NCI-H2107 (cell line): ENCODE measurements at places on chromosomes 16 and 17.

GRCh38 chr16:58499615-58500351, at the start of gene NDRG4:
Gene NDRG4 (plus strand): TSS chr16:58500143. CDS start chr16:58500249, 106 bp downstream.
- peak; percentile 65 for DNase-seq

DNA sequence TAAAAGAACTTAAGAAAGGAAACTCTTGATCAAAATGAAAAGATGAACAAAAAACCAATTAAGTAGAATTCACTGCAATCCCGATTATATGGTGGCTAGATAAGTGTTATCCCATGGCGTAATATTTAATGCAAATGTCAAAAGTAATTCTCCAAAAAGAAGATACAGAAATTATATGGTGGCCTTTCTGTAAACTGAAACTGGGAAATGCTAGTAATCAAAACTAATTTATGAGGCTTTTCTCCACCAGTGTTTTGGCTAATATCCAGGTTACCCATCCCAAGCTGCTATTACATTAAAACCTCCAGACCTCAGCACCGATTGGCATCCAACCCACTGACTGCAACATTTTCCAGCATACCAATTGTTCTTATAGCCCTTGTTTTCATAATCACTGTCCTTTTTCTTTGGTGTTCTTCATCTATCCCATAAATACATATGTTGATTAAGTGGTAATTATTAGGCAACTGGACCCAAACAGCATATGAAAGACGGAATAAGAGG, 77.2 kb upstream of the TNRC6A start:
- DNase-seq: no peak

DNA sequence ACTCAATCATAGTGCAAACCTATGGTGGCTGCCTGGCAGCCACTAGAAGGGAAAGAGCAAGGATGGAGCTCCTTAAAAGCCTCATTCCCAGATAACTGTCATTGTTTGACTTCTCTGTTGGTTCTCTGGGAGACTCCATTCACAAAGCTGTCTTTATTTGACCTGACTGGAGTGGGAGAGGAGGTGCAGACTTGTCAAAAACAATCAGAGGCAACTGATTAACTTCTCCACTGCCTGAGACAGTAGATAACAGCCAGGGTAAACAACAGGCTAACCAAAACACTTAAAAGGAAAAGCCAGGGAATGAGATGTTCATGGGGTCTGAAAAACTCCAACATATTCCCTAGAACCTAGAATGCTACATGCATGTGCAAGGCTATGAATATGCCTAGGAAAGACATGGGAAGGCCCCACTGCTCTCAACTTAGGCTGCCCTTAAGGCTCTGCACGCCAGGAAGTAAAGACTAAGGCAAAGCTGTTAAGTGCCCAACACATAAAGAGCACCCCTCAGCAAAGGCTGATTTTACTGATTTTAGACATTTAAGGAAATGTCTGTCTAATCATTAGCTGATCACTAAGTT, 82.0 kb downstream of the TTC19 start:
- DNase-seq: no peak

GRCh38 chr17:39205112-39205526, 5.0 kb downstream of the RPL19 start:
- DNase-seq: no peak

DNA sequence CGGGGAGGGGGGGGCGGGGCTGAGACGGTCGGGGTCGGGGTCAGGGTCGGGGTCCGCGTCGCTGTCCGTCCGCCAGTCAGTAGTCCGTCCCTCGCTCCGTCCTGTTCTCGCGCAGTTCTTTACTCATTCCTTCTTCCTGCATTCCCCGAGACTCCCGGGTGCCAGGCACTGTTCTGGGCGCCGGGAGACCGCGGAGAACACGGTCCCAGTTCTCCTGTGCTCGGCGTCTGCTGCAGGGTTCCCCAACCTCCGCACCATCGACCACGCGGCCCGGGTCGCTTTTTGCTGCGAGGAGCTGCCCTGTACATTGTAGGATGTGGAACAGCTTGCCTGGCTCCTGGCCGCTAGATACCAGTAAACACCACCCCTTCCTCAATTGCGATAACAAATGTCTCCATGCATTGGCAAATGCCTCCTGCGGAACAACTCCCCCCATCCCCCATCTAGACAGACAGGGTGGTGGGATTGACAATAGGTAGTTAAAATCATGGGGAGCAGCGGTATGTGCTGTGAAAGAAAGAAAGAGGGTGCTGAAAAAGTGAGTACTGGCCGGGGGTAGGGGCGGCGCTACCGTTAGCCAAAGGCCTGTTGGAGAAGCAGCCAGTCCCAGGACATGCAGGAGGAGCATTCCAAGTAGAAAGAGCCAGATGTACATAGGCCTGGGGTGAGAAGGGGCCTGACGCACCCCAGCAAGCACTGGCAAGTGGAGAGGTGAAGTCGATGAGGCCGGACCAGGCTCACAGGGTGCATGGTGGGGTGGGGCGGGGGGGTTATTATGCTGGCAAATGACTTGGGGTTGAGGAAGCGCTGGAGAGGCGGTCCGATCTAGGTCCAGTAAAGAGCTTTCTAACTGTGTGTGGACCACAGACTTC, 631 bp downstream of the TRAF7 start:
- DNase-seq: no peak

- DNase-seq: no peak
These were observed 40.5 kb downstream of the TENT4B start for GRCh38 chr16:50193594-50193993.

DNA sequence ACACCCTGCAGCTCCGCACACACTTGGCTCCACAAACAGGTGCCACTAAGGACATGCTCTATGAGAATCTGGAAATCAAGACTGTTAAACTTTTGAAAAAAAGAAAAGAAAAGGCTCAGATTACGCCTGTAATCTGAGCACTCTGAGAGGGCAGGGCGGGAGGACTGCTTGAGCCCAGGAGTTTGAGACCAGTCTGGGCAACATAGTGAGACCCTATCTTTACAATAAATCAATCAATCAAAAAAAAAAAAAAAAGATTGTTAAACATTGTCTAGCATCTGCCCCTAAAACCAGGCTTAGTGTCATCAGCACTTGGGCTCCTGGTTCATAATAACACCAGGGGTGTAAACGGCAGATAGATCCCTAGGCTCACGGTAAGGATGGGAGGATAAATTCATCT, 37.5 kb upstream of the FAAP100 start:
- no peak for DNase-seq

DNA sequence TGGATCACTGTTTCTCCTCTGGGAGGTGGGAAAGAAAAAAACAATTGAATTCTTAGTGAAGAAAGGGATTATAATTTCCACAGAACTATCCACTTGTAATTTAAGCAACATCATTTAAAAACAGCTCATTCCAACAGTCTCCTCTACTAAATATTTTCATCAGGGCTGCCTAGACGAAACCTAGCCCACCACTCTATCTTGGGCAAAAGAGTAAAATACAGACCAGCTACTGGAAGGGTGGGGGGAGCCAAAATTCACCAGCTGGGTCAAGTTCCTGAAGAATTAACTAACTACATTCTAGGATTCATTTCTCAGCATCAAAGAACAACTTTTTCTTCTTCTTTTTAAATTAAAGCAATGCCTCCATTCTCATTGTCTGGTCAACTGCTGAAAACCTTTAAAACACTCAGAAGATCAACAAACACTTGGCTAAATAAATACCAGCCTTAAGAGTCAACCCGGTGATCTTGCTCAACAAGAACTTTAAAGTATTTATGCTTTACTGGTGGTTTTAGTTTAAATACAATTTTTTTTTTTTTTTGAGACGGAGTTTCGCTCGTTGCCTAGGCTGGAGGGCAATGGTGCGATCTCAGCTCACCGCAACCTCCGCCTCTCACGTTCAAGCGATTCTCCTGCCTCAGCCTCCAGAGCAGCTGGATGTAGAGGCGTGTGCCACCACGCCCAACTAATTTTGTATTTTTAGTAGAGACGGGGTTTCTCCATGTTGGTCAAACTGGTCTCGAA, 25.2 kb downstream of the KANSL1 start:
- no peak for DNase-seq

- no peak for DNase-seq
These were observed 51.8 kb downstream of the TNRC6A start for GRCh38 chr16:24781256-24781655.

DNA sequence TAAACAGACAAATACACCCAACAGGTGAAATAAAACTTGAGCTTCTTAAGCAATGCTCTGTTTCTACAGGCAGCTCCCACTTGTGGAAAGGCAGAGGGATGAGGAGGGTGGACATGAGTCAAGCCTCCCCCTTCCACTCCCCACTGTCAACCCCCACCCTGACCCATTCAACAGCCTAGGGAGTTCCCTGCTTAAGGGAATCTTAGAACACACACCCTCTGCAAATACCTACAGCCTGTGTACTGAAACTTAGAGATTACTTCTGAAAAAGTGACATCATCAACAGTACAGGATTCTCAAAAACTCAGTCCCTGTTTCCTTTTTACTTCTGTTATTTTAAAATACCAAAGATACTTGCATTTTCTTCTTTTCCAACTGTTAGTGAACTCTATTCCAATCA, 345.4 kb downstream of the SOX9 start:
- DNase-seq: no peak

DNA sequence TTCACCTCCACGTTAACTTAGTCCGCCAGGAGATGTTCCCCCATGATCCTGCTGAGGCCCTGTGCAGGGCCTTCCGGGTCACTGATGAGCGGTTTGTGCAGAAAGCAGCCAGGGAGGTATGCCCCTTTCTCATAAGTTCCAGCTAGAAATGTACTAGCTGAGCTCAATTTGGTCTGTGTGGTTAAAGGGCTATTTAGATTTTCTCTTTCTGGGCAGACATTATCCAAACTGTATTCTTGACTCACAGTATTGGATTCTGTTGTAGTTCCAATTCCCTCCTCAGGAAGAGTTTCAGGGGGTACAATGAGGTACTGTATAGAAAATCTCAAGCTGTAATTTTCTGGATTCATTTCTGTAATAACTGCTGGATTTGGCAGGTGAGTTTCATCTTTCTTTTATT, 137.1 kb downstream of the TRIM37 start:
- no peak for DNase-seq

- DNase-seq: no peak
These were observed 32.3 kb upstream of the CAPN15 start for GRCh38 chr16:495127-495748.

DNA sequence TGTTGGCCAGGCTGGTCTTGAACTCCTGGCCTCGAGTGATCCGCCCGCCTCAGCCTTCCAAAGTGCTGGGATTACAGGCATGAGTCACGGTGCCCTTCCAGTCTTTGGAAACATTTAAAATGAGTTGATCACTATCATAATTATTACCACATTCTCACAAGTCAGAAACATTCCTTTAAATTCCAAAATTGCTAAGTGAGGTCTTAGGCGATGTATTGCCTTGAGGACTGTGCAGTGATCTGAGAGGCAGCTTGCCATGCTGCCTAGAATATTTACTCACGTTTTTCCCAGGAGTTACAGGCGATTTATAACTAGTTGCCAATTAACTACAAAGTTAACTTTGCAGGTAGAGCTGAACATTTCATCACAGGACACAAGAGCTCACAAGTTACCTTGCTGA, 5.7 kb upstream of the ATXN1L start:
- no peak for DNase-seq

GRCh38 chr17:42889809-42890208, 10.8 kb upstream of the G6PC1 start:
- DNase-seq: no peak

- DNase-seq: no peak
These were observed 1.0 kb upstream of the CKLF start for GRCh38 chr16:66551348-66551759.

- DNase-seq: no peak
These were observed 26.0 kb upstream of the IRX6 start for GRCh38 chr16:55297910-55298479.

DNA sequence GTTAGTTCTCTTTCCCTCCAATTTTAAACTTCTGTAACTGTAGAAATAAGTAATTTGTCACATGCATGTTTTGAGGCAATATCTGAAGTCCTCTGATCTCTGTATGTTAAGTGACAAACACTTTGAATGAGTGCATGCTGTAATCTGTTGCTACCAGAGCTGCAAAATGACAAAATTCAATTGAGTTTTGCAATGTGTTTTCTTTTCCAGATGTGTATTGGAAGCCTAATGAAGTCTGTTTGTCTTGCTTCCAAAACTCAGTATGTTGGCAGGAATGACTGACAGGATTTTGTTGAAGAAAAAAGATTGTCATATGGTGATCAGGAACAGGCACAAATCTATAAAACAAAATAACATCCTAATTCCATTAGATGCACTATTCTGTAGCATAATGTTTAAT, 561.6 kb upstream of the CDH8 start:
- no peak for DNase-seq

DNA sequence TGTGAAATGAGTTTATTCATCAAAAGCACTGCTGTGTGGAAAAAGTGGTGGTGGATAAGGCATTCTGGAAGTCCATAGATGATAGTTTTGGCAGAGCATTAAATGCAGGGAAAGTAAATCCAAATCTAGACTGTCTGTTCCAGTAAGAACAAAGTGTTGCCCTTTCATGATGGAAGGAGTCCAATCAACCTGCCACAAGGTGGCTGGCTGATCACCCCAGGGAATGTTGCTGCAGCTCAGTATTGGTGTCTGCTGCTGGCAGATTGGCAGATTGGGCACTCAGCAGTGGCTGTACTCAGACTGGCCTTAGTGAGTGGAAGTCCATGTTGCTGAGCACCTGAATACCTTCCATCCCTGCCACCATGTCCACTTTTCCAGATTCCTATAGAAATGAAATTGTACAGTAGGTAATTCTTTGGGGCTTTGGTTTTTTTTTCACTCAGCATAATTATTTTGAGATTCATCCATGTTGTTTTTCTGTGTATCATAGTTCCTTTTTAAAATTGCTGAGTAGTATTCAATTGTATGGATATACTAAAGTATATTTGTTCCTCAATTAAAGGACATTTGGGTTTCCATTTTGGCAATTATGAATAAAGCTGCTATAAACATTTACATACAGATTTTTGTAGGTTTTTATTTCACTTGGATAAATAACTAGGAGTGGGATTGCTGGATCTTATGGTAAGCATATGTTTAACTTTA, 14.3 kb downstream of the DYNLL2 start:
- DNase-seq: no peak

- DNase-seq: no peak
These were observed 7.8 kb upstream of the MYH8 start for GRCh38 chr17:10429421-10430045.

DNA sequence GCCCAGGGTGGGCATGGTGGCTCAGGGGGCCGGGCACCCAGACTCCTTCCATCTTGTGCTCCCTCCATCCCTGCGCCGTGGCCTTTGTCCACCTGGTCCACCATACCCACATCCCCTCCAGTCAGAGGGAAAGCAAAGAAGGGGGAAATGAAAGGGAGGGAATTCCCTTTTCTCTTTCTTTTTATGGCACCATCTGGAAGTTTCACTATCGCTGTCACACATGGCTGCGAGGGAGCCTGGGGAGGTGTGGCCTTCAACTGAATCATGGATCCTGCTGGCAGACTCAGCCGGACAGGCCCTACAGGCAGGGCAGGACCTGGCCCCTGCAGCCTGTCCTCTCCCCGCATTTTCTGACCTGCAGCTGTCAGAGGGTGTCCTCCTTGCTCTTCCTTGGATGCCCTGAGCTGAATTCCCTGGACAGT, 6.2 kb downstream of the SLC12A3 start:
- no peak for DNase-seq

- no peak for DNase-seq
These were observed 713 bp downstream of the COX11 start for GRCh38 chr17:54967621-54968261.

- DNase-seq: no peak
These were observed 5.5 kb upstream of the ZNF750 start for GRCh38 chr17:82845163-82845807.

GRCh38 chr17:9821921-9822320, at the start of gene GSG1L2:
Gene GSG1L2 (minus strand): TSS chr17:9822079. CDS start chr17:9822071, 8 bp downstream.
- DNase-seq: no peak
